ENCODE measurements at places on chromosomes 3 and 15. TPM values are rescaled to one million over a fixed set of nuclear protein-coding genes. Genes with fewer than 3 reads are reported as not detected.

- no peak overlapping the region for H3K4me3 ChIP-seq
- DNase-seq, result no peak
- no peaks in the 10 kb centered on the region for H3K27me3 ChIP-seq
- H3K36me3 ChIP-seq, result no peaks in the 10 kb centered on the region
- no peak overlapping the region for H3K27ac ChIP-seq
Observed at GRCh38 chr3:143658861-143659260, 189.4 kb downstream of the SLC9A9 start.

TTC21A gene
- 4.4 TPM for total RNA-seq

CRABP1 gene
- total RNA-seq, result 6.1 TPM

EIF1B gene
- 27.1 TPM for total RNA-seq

MYO5C gene
- 3.6 TPM for total RNA-seq
